ENCODE measurements at places on chromosomes 2 and 18. TPM values are rescaled to one million over a fixed set of nuclear protein-coding genes. Genes with fewer than 3 reads are reported as not detected.

The SGO2 gene
- 9.0 TPM for total RNA-seq

The HSPE1 gene
- 138 TPM for total RNA-seq

The IRS1 gene
- total RNA-seq, result 43.3 TPM

The SAG gene
- not detected for total RNA-seq

The ACMSD gene
- not detected for total RNA-seq

All from HFFc6 (cell line).